Midbrain (tissue), 1 donor: ENCODE measurements at places on chromosomes 3 and 15.

DNA sequence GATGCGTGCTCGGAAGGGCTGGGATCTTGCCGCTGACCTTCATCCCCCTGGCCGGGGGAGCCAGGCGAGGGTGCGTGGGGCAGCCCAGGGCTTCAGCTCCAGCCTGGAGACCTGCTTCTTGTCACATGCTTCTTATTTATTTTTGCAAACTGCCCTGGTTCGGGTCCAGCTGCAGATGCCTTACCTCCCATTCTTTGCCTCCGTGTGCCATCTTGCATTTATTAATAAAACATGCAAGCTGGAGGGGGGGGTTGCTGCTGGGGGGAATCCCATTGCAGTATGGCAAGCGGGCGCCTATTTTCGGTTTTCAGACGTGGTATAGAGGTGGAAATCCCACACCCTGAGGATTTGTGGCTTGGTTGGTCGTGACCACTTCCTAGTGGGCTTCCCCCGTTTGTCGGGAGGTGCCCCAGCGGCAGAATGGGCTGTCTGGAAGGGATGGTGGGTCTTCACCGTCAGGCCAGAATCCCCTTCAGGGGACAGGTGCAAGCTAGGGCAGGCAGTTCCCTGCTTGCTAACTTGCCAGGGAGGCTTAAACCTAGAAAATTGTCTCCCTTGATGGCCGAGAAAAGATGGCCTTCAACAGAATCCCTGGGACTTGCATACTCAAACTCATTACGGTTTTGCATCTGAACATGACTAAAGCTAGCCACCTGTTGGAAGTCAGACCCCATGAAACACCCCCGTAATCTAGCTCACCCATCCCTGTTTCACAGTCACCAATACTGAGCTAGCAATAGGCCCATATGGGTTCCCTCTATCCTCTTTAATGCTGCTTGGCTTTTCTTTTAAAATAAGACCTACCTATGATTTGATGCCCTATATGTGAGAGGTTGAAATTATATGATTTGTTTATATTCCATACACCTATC is 569 bp downstream of the TMEM266 start:
- peak; percentile 14 for DNase-seq

- DNase-seq: no peak
Measured at GRCh38 chr3:150878996-150879575, 26.2 kb downstream of the MINDY4B start.

DNA sequence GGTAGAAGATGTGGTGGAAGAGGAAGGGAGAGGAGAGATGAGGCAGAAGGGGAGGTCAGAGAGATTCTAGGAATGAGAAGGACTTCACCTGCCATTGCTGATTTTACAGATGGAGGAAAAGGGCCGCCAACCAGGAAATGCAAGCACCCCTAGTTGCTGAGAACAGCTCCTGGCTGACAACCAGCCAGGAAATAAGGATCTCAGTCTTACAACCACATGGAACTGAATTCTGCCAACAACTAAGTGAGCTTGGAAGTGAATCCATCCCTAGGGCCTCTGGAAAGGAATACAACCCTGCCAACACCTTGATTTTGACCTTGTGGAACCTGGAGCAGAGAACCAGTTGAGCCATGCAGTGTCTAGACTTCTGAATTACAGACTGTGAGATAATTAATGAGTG is 86.6 kb downstream of the EDEM1 start:
- DNase-seq: no peak

DNA sequence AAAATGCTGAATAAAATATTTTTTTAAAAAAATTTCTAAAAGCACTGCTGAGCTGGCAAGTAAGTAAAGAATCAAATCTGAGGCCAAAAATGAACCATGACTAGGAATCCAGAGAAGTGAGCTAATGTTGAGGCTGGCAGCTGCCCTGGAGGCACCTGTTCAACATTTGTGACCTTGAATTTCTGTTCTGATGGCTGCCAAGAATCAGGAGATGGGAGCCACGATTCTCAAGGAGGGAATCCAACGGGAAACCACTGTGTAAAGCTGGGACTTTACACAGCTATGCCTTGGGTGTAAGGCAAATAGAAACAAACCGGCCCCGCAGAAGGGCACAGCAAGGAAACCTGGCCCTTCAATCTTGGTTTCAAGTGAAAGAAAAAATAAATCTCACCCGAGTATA is 22.7 kb downstream of the HEG1 start:
- DNase-seq: no peak

GRCh38 chr15:31080591-31081014 is 20.9 kb downstream of the TRPM1 start:
- no peak for DNase-seq

GRCh38 chr3:175346573-175347356 is 487.6 kb downstream of the NAALADL2 start:
- DNase-seq: peak; percentile 6

DNA sequence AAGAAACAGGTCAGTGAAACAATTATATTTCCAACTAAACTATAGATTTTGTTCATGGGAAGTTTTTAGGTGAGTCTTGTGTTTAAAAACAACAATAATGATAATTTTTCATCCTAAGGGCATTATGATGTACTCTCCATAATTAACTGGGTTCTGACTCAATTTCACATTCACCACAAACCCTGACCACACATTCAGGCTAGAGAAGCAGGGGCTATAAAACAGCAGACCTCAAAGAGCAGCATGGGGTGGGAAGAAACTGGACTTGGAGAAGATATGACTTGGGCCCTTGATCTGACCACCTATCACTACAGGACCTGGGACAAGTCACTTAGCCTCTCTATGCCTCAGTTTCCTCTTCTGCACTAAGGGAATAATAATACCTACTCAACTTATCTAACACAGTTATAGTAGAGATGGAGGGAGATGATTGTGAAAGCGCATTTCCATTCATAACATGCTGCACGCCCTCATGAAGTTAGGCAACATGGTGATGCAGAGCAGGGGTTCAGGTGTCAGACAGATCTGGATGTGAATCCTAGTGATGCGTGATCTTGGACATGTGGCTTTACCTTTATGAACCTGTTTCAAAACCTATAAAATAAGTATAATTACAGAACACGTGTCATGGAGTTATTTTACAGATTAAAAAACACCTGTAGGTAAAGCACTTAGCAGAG is 63.0 kb upstream of the ACP3 start:
- no peak for DNase-seq

DNA sequence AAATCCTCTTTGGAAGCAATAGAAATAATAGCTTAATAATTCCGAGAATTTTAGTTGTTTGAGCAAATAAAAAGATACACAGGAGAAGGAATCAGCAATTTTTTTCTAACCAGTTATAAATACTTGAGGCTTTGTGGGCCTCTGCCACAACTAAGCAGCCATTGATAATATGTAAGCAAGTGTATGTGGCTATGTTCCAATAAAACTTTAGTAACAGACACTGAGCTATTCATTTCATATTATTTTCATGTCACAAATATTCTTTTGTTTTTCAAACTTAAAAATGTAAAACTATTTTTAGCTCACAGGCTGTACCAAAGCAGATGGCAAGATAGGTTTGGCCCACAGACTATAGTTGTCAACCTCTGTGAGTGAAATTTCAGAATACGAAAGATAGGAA is 85.7 kb downstream of the MSL2 start:
- DNase-seq: no peak

- no peak for DNase-seq
Measured at GRCh38 chr3:65901226-65901625, 137.5 kb downstream of the MAGI1 start.

DNA sequence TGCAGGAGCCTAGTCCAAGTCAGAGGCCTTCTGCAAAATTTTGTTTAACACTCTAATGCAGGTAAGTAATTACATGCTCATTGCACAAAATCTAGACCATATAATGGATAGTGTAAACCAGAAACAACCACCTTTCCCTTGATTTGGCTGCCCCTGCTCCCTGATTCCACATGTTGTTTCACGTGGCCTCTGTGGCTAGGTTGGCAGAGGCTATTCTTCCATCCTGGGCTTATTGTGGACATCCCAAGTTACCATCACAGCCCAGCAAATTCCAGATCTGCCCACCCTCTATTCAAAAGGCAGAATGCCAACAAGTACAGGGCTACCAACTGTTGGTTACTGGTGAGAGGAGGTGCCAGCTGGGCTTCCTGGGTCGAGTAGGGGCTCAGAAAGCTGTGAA is 794.5 kb upstream of the GRM7 start:
- no peak for DNase-seq

DNA sequence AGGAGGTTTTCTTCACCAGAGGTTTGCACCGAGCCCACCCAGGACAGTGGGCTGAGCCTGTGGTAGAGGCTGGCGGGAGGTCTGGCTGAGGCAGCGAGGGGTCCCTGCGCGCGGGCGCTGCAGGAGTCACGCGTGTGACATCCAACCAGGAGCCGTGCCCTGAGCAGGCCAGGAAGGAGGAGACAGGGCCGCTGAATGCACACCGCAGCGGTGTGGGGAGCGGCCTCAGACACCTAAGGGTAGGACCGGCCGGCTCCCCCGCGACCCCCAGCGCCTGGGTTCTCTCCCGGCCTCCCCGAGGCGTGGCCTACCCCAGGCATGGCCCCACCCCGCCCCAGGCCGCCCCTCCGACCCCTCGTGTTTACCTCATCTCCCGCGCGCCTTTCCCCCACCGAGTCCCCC is 412 bp downstream of the SLC41A3 start:
- peak; percentile 36 for DNase-seq

- no peak for DNase-seq
Measured at GRCh38 chr3:31262201-31262600, 270.5 kb upstream of the STT3B start.

- no peak for DNase-seq
Measured at GRCh38 chr3:4281991-4282390, 21.2 kb upstream of the SETMAR start.

DNA sequence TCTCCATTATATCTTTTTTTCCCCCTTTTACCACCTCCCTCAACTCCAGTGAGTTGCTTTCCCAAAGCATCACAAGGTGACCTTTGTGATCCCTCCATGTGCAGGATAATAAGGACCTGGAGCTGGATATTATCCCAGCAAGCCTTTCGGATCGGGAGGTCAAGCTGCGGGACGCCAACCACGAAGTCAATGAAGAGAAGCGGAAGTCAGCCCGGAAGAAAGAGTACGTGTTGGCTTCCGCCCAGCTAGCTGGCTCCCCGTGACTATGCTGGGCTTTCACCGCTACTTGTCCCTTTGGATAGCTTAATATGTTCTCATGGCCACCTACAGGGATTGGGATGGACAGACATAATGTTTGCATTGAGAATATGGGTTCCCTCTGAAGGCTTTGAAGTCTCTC is 273.7 kb upstream of the UMPS start:
- DNase-seq: no peak

DNA sequence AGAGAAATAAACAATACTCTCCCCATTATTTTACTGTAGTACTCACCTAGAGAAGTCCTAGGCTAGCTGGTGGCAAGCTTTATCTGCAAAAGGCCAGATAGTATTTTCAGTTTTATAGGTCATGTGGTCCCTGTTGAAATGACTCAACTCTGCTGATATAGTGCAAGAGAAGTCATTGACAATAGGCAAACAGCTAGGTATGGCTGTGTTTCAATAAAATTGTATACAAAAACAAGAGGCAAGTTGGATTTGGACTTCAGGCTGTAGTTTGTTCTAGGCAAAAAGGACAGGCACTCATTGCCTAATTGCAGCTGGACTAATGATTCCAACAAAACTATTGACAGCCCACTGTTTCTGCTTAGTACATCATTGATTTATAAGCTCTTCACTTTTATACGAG is 328.0 kb upstream of the PDZRN3 start:
- no peak for DNase-seq

DNA sequence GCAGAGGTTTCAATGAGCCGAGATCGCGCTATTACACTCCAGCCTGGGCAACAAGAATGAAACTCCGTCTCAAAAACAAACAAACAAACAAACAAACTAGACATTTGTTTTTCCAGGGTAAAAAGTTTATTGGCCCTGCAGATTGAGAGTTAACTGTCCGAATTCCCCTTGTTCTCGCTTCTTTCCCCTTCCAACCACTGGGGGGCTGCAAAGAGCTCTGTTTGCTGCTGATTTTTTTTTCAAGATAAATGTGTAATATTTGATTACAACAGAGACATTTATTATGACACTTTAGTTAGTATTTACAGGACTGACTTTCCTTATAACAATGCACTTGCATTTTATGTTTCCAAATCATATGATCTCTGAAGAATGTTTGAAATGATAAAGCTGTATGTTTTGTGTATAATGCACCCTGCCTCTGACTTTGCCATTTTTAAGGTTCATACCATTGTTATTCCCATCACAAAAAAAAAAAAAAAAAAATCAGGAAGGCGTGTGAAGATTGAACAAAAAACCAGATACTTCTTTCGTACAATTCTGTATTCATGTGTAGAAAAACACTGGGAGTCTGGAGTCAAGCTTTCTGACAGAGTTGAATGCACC is 2.8 kb downstream of the CLSTN2 start:
- DNase-seq: peak; percentile 52

DNA sequence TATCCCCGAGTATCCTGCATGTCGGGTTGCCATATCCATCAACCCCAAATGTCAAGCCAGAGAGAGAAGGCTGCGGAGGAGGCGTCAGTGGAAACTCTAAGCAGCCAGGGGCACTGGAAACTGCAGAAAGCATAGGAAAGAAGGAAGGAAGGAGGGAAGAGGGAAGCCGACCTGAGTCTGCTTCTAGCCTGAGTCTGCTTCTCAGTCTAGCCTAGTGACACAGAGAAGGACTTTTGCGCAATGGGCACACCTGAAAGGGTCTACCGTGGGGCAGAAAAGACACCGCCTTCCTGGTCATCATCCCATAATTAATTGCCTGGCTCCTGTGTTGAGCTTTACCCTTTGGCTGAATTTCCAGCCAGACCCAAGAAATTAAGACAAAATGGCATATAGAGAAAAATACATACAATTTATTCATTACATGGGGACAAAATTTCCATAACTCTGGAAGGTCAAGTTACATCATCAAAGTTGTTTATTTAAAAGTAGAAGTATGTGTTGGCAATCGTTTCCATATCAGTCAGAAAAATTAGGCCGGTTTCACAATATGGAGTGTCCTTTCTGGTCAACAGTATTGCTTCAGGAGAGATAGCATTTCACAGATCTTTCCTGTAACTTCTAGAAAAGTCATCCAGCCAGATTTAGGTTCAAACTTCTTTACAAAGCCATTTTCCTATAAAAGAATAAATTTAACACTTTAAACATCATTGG is 10.3 kb downstream of the BCL2A1 start:
- no peak for DNase-seq

- DNase-seq: peak; percentile 16
Measured at GRCh38 chr15:40859206-40859851, 14.7 kb downstream of the RHOV start.

GRCh38 chr3:101038880-101039279 is 45.7 kb upstream of the ABI3BP start:
- no peak for DNase-seq

GRCh38 chr3:192219926-192220325 is 507.4 kb downstream of the FGF12 start:
- DNase-seq: no peak

GRCh38 chr3:129890125-129890524 is 3.4 kb downstream of the TMCC1 start:
- no peak for DNase-seq
